ENCODE measurements at places on chromosomes 4 and X. TPM values are rescaled to one million over a fixed set of nuclear protein-coding genes. Genes with fewer than 3 reads are reported as not detected.

GRCh38 chrX:110123331-110123782 is 120.4 kb downstream of the TMEM164 start:
- DNase-seq: no peak

DNA sequence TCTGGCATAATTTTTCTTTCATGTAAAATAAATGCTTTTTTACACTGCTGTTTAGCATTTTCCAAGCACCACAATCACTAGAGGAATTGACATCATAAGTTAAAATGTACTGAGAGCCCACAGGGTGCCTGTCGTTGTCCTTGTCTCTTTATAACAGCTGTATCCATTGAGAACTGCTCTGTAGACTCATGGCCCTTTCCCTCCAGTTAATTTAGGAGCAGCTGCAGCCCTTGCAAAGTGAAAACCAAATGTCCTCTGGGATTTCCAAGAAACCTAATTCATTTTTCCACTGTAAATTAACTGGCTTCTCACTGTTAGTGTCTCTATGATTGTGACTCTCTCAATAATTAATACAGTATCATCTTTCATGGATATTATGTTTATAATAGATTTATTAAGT is 185.9 kb downstream of the SLC4A4 start:
- no peak for DNase-seq

DNA sequence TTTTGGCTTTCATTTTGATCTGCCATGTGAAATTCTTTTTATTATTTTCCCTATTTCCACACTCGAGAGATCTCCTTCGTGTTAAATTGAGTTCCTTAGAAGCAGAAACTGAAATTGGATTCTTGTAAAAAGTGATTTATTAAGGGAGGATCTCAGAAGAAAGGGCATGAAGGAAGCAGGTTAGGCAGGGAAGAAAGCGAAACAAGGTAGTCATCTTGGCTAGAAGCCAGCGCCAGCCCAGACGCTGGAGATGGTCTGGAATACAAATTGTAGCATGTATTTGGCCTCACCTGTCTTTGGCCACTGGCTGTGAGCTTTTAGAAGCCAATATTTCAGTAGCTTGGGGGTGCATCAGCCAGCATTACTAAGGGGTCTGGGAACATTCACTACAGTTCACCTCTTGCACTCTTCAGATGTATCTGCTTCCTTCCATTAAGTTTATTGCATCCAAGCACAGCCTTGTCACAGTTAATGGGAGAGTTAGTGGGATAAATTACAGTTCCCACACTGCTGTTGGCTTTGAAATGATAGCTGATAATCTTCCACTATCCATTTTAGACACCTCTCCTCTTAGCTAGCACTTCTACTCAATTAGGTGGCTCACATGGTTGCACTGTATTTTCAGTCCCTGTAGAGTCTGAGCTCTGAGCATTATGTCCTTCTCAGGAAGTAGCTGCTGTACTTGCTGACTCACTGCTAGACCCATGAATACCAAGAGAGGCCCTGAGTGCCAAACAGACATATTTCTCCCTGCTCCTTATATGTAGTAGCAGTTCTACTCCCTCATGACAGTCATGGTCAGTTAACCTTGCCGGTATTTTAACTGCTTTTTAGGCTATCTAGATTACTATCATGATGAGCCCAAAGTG is 14.6 kb downstream of the GRXCR1 start:
- DNase-seq: no peak

DNA sequence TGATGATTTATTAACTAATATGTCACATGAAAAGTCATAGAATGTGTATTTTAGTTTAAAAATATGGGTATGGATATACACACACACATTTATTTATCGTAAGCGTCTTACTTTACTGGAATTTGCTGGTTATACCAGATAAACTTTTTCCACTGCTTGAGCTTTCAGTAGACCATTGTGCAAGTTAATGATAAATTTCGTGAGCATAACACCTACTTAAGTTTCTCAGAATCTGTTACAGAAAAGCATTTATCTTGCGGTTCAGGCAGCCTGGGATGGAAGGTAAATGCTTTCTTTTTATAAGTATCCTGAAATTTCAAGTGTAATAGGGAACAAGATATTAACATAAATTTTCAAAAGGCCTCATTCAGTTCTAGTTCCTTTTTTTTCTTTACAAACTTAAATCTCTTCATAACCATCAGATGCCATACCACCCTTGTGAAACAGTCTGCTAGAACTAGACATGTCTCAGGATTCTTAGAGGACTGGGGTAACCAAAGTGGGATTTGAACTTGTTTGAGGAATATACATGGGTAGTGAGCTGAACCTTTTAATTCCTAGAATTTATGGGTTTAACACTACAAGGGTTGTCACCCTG is 27.7 kb downstream of the ATP7A start:
- DNase-seq: no peak

- peak; percentile 16 for DNase-seq
Measured at GRCh38 chrX:22652596-22652995, 347.2 kb upstream of the DDX53 start.

CHST7 gene
- total RNA-seq: 3.7 TPM

UGT2B17 gene
- not detected for total RNA-seq
